ENCODE measurements at places on chromosomes 5 and 9.

DNA sequence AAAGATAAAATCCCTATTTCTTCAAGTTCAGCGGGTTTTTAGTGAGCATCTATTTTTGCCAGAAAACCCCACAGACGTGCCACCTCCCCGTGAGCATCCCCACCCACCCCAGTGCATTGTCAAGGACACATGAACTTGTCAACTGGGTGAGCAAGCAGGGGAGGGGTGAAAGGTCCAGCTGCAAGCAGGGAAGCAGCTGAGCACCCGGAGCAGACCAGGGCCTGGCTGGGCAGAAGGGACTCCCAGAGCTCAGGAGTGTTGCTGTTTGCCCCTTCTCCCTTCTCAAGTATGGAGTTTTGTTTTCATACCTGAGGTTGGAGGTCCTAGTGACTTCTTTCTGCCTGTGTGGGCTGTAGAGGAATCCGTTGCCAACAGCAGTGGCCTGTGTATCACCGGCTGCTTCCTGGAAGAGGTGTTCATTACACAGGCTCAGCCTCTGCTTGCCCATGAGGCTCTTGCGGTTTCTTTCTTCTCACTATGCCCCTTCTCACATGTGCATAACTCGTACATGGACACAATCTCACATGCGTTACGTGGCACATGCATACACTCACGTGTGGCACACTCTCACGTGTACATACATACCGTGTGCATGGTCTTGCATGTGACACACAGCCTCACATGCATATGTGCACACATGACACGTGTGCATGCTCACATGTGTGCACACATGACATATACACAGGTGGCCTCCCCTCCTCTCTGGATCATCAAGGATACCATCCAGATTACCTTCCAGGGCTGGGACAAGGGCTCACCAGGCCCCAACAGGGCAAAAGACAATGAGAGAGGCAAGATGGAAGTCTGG is 126.7 kb downstream of the MVB12B start:
- no peak for DNase-seq

- DNase-seq: no peak
These were observed 27.8 kb downstream of the NFIL3 start for GRCh38 chr9:91395553-91396471.

DNA sequence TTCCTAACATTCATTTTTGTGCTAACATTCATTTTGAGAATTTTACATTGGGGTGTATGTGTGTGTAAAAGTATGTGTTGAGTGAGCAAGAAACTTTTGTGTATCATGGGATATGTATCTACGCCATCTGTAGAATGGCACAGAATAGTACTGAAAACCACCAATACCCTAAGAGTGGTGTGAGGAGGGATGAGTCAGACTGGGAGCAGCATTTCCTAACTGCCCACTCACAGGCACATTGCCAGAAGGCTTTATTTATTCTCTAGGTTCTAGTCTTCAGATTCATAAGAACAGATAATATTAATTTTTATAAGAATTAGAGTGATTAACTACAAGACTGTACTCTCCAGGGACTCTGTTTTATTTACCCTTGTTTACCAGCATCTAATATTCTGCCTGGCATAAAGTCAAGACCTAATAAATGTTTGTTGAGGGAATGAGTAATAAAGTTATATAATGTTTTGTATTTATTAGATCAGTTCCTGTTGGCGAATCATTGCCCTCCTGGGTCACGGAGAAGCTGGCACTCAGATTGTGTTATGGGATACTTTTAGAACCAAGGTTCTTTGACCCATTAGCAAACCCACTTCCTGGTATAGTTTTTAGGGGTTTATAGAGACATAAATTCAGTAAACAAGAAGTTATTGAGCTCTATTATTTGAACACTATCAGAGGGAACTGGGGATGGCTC is 159.1 kb upstream of the PPP2R2B start:
- no peak for DNase-seq

DNA sequence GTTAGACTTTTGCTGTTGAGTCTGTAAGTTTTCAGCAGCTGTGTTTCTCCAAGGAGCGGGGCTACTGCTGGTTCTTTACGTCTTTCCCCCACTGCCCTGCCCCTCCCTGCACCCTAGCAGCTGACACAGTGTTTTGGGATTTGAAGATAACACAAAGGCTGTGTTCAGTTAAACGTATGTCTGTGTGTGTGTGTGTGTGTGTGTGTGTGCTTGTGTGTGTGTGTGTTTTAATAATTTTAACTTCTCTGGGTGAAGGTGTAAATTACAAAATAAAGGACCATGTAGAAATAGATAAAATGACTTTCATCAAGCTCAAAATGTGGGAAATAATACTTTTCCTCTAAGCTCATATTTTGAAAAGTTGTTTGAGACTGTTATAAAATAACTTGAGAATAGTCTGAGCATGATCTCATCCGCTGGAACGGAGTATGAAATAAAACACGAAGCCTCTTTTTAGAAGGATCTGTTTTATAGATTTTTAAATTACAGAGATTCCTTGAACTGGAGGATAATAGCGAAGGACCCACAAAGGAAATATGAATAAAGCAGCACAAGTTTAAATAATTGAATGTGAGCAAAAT is 10.9 kb downstream of the ABL1 start:
- DNase-seq: no peak

GRCh38 chr5:33148076-33148513 is 292.7 kb upstream of the TARS1 start:
- DNase-seq: no peak

GRCh38 chr5:132525299-132525724 is 18.0 kb downstream of the IL5 start:
- DNase-seq: no peak

GRCh38 chr5:135991429-135991828 is 36.6 kb upstream of the LECT2 start:
- no peak for DNase-seq

DNA sequence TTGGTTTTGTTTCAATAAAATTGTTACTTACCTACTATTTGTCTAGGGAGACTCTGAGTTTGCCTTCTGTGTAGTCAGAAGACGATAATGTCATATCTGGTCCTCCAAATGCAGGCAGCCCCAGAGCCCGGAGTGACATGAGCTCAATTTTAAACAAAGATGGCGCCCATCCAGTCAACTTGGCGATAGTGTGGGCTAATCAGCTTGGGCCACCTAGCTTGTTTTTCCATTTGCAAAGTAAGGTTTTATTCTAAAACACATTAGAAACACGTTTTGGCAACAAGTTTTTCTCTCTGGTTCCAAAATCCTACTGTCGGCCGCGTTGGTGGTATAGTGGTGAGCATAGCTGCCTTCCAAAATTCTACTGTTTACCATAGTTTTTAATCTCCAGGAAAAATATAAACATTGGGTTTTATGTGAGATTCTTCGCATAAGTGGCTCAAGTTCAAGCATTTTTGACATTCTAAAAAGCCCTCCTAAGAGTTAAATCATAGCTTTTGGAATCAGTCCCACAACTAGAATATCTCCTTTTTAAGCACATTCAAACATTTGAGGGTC is 13.2 kb downstream of the TSC1 start:
- no peak for DNase-seq

DNA sequence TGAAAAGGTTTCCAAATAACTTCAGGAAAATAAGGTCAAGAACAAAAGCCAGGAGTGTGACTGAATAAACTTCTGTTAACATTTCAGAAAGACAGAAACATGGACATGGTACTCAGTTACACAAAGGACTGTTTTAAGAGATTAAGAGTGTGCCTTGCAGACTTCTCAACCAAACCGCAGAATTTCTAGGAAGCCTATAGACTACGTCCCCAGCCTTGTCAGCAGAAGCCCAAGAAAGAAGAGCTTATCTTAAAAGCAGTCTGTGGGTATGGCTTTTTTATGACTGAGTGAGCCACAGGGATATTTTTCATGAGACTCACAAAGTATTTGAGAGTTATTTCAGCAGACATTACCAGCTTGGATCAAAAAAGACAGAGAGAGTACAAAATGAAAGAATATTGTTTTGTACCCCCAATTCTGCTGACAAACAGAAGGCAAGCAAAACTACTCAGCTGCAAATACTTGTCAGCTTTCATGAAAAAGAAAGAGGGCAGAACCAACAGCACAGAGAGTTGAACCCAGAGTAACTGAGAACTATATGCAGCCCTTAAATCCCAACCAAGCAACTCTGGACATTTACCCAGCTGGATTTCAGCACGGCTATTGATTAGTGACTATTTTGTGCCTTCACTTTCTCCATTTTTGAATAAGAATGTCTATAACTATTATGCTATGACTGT is 711.0 kb upstream of the CTNND2 start:
- DNase-seq: no peak

All from stimulated activated CD4-positive, alpha-beta T cell treated with anti-CD3 and anti-CD28 coated beads, Interleukin-1b, Interleukin-23, amount 100 ng/mL, for 1 hour (primary cell).